ENCODE measurements at places on chromosomes 2 and 18. TPM values are rescaled to one million over a fixed set of nuclear protein-coding genes. Genes with fewer than 3 reads are reported as not detected.

The RIT2 gene
- not detected for total RNA-seq

The OR6B2 gene
- not detected for total RNA-seq

The KANSL1L gene
- total RNA-seq, result 18.0 TPM

The MROH2A gene
- not detected for total RNA-seq

The CXCR1 gene
- not detected for total RNA-seq

The IL36RN gene
- total RNA-seq, result not detected

The SULT1C2 gene
- not detected for total RNA-seq

The EMX1 gene
- not detected for total RNA-seq

The REG3G gene
- total RNA-seq, result not detected

The ZNF385B gene
- total RNA-seq, result not detected

The RAMP1 gene
- 35.0 TPM for total RNA-seq

The ANKRD30BL gene
- total RNA-seq, result not detected

The ZNF516 gene
- total RNA-seq, result 50.6 TPM

The SCYGR4 gene
- total RNA-seq, result not detected

The DSG4 gene
- total RNA-seq, result not detected

The NYAP2 gene
- not detected for total RNA-seq

The EIF2AK2 gene
- 40.3 TPM for total RNA-seq
